Left lung (tissue), 14 donors: ENCODE measurements at places on chromosomes 4 and X. TPM values are rescaled to one million over a fixed set of nuclear protein-coding genes. Genes with fewer than 3 reads are reported as not detected.

The GIMD1 gene
- not detected for total RNA-seq

The ARHGEF9 gene
- 26.8 TPM for total RNA-seq

The SHOX gene
- total RNA-seq, result not detected

The GK gene
- total RNA-seq, result 65.9 TPM

The F9 gene
- total RNA-seq, result not detected

The SPP1 gene
- total RNA-seq, result 37.6 TPM

The CT45A5 gene
- not detected for total RNA-seq

The SLC6A14 gene
- 70.8 TPM for total RNA-seq

The SPOCK3 gene
- total RNA-seq, result 0.71 TPM

The DDIT4L gene
- total RNA-seq, result 0.55 TPM

The LIN54 gene
- total RNA-seq, result 13.6 TPM

The EREG gene
- total RNA-seq, result 3.6 TPM

The NIPAL1 gene
- total RNA-seq, result 1.6 TPM

DNA sequence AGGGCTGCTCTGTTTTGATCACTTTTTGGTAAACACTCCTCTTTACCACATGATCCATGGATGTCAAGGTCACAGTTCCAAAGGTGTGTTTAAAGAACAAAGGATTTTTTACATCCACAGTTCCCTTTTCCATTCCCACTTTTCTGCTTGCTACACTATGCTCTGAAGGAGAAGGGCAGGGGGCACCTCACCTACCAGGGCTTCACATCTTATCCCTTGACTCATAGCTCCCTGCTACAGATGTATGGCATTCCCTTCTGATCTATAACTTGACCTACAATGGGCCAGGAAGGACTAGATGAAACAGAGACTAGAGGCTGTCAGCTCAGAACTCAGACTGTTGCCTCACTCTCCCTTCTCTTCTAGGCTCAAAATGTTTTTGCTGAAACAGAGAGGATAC is 233.1 kb upstream of the RPS6KA3 start:
- peaks cover 6% of the 10 kb centered on the region for H3K27me3 ChIP-seq
- no peak for DNase-seq
- no peak overlapping the region for H3K27ac ChIP-seq
- H3K36me3 ChIP-seq, result no peaks in the 10 kb centered on the region
- H3K4me3 ChIP-seq, result no peak overlapping the region

DNA sequence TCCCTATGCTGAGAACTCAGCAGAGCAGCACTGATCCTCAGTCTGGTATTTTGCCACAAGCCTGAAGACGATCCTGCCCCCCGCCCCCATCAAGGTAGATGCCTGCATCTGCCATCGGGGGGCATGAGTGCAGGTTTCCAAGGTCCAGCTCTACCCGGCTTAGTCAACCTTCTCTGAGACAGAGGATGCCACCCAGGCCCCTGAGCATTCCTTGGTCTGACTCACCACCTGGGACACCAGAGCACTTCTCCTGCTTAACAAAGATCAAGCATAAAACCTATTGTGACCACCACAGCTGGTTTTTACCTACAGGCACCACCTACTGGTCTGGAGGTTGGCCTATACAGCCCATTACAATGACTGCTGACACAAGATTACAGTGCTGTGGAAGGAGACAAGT is 1168.1 kb downstream of the PCDH19 start:
- H3K36me3 ChIP-seq, result no peaks in the 10 kb centered on the region
- no peak for DNase-seq
- no peak overlapping the region for H3K27ac ChIP-seq
- H3K27me3 ChIP-seq, result no peaks in the 10 kb centered on the region
- H3K4me1 ChIP-seq, result no peaks in the 10 kb centered on the region

- H3K27me3 ChIP-seq, result no peaks in the 10 kb centered on the region
- no peak overlapping the region for H3K27ac ChIP-seq
Measured at GRCh38 chrX:103540145-103540544, 20.9 kb upstream of the RAB40A start.

DNA sequence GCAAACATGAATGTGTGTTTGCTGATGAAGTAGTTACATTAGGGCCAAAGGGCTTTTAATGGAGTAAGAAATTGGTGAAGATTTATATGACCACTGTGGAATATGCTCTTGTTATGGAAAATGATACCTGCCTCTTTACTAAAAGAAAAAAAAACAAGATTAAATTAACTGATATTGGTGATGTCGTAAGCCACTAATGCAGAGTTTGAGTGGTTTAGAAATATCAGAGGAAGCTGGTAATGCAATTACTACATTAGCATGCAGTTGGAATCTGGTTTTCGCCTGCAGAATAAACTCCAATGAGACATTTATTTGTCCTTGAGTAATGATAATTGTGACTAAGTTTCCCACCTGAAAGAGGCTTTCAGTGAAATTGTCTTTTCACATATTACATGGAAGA is 597.9 kb downstream of the GALNTL6 start:
- H3K27me3 ChIP-seq, result no peaks in the 10 kb centered on the region
- no peak overlapping the region for H3K4me3 ChIP-seq
- no peak overlapping the region for H3K27ac ChIP-seq
- H3K36me3 ChIP-seq, result no peaks in the 10 kb centered on the region
- no peak for DNase-seq

DNA sequence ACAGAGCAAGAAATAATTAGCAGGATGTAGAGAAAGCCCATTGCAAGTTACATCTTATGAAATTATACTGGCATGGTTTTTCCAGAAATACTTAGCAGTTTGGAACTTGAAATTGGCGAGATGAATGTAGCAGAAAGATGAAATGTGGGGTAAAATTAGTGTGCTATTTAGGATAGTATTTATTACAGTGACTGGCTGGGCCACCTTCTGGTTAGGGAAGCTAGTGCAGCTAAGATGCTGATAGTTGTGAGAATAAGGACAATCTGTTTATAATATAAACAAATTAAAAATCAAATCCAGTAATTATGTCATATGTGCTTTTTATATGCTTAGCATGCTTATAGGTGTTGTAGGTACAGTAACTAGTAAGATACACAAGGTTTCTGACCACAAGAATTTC is 74.8 kb downstream of the IL15 start:
- no peaks in the 10 kb centered on the region for H3K36me3 ChIP-seq
- no peaks in the 10 kb centered on the region for H3K4me1 ChIP-seq
- no peak overlapping the region for H3K4me3 ChIP-seq
- DNase-seq, result no peak
- H3K27me3 ChIP-seq, result no peaks in the 10 kb centered on the region
- H3K27ac ChIP-seq, result no peak overlapping the region

- no peaks in the 10 kb centered on the region for H3K36me3 ChIP-seq
- H3K27me3 ChIP-seq, result peaks cover 46% of the 10 kb centered on the region
- H3K4me3 ChIP-seq, result no peak overlapping the region
- H3K27ac ChIP-seq, result no peak overlapping the region
- peaks cover 13% of the 10 kb centered on the region for H3K4me1 ChIP-seq
Measured at GRCh38 chr4:823176-823760, 2.7 kb downstream of the CPLX1 start.

DNA sequence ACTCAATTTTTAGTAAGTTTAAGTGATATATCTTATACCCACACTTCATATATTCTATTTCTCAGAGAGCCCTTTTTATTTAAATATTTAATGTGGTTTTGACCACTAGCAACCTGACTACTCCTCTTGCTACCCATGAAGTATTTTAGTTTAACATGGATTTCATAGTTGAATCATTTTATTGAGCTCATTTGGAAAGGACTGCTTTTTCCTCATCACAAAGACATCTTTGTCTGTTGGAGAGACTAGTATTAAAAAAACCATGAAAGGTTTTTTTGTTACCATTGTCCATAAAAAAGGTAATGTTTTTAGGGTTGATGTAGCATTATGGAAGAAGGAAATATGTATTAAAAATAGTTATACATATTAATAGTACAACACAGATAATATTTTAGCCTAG is 139.5 kb downstream of the RAPGEF2 start:
- peak overlapping the region; percentile 14 for H3K4me3 ChIP-seq
- H3K36me3 ChIP-seq, result no peaks in the 10 kb centered on the region
- H3K27me3 ChIP-seq, result no peaks in the 10 kb centered on the region
- no peak overlapping the region for H3K27ac ChIP-seq
